ENCODE measurements at places on chromosomes 4 and X.

- no peak for DNase-seq
Measured at GRCh38 chr4:9764155-9764696, 17.2 kb upstream of the DRD5 start.

- no peak for DNase-seq
Measured at GRCh38 chrX:53606456-53606855, 80.1 kb downstream of the HUWE1 start.

DNA sequence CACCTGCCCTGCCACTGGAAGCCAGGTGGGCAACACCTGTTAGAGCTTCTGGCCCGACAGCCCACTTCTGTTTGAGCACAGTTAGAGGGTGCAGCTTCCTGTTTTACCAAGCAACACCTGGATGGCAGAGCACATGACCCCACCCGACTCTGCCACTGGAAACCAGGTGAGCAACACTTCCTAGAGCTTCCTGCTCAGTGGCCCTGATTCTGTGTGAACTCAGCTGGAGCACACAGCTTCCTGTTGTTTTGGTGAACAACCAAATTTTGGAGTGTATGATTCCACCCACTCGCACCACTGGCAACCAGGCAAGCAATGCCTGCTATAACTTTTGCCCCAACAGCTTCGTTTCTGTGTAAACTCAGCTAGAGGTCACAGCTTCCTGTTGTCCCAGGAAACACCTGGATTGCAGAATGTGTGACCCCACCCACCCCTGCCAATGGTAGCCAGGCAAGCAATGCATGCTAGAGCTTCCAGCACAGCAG, 163.8 kb upstream of the KLF8 start:
- DNase-seq = no peak

- no peak for DNase-seq
Measured at GRCh38 chr4:26856906-26857277, 3.7 kb upstream of the STIM2 start.

DNA sequence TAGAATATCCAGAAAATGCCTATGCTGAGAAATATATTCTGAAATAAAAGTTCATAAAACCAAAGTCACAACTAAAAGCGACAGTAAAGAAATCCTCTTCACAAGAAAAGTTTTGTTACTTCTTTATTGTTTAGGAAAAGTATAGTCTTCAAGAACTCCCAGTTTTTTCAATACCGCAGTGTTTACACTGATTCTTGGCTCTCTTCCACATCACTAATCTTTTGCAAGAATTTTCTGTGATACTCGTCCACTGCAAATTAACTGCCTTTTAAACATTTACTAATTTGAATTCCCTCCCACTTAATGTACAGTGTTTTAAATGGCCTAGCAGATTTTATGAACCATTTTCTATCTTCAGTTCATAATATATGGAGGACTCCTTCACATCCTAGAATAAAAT, 65.1 kb downstream of the HPGDS start:
- DNase-seq = no peak

- no peak for DNase-seq
Measured at GRCh38 chr4:5708449-5709206, at the start of gene EVC2. EVC2 (minus strand) TSS chr4:5708559; CDS start chr4:5708513, 46 bp downstream.

DNA sequence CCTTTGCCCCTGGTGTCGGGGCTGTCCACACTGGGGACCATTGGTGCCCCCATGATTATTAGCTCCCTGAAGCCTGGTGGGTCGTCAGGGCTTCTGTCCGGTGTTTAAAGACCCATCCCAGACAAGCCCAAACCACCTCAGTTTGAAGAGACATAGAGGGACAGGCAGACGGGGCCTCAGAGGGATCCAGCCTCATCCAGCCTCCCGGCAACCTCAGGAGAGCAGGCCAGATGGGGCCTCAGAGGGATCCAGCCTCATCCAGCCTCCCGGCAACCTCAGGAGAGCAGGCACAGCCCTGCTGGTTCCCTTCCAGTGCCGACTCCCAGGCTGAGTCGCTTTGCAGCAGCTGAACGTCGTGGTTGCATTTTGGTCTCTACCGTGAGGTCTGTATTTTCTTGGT, 32.1 kb downstream of the PIGG start:
- no peak for DNase-seq
